Epithelial cell of alveolus of lung (primary cell): ENCODE measurements at places on chromosomes 3 and 15. TPM values are rescaled to one million over a fixed set of nuclear protein-coding genes. Genes with fewer than 3 reads are reported as not detected.

MEGF11 gene
- total RNA-seq = not detected in 2 replicates

CFAP20DC gene
- 0.64 and 2.8 TPM in 2 replicates for total RNA-seq

ZNF619 gene
- total RNA-seq = 2.2 and 14.3 TPM in 2 replicates

MESP2 gene
- 1.0 and 2.0 TPM in 2 replicates for total RNA-seq

SNTN gene
- total RNA-seq = not detected in 2 replicates

TMEM115 gene
- total RNA-seq = 59.6 and 74.7 TPM in 2 replicates

SERINC4 gene
- not detected in 2 replicates for total RNA-seq

TGM4 gene
- not detected in 2 replicates for total RNA-seq

KNG1 gene
- total RNA-seq = not detected in 2 replicates

TRH gene
- total RNA-seq = not detected in 2 replicates

SNX22 gene
- 0.40 TPM in 1 of 2 replicates, not detected in the other for total RNA-seq

FAM3D gene
- not detected in 2 replicates for total RNA-seq

GCHFR gene
- 7.7 and 11.5 TPM in 2 replicates for total RNA-seq

SI gene
- not detected in 2 replicates for total RNA-seq

PP2D1 gene
- total RNA-seq = not detected in 2 replicates

LRRIQ4 gene
- not detected in 2 replicates for total RNA-seq

ERICH6 gene
- total RNA-seq = 0.48 TPM in 1 of 2 replicates, not detected in the other

BCL2A1 gene
- 2.6 and 3.9 TPM in 2 replicates for total RNA-seq

SIDT1 gene
- total RNA-seq = 0.13 TPM in 1 of 2 replicates, not detected in the other

SLC12A1 gene
- 0.13 TPM in 1 of 2 replicates, not detected in the other for total RNA-seq

KBTBD12 gene
- total RNA-seq = not detected in 2 replicates

SLMAP gene
- 35.4 and 64.0 TPM in 2 replicates for total RNA-seq

SEMA7A gene
- 1.0 and 33.2 TPM in 2 replicates for total RNA-seq

CCNB2 gene
- total RNA-seq = 36.6 and 54.8 TPM in 2 replicates

UTS2B gene
- 0.48 and 0.65 TPM in 2 replicates for total RNA-seq

SIAH2 gene
- total RNA-seq = 15.5 and 19.9 TPM in 2 replicates

FHIT gene
- total RNA-seq = 1.3 and 9.4 TPM in 2 replicates

OSTN gene
- total RNA-seq = not detected in 2 replicates

CFAP44 gene
- total RNA-seq = 0.24 and 0.52 TPM in 2 replicates

PLSCR2 gene
- 0.72 TPM in 1 of 2 replicates, not detected in the other for total RNA-seq

RAB8B gene
- total RNA-seq = 39.0 and 44.0 TPM in 2 replicates

USF3 gene
- total RNA-seq = 8.4 and 14.2 TPM in 2 replicates

DUOXA2 gene
- under 0.01 TPM in 1 of 2 replicates, not detected in the other for total RNA-seq

RTP3 gene
- not detected in 2 replicates for total RNA-seq

CTXN2 gene
- total RNA-seq = not detected in 2 replicates

AMOTL2 gene
- 49.0 and 80.5 TPM in 2 replicates for total RNA-seq

ALG1L2 gene
- total RNA-seq = not detected in 2 replicates

RAD51 gene
- total RNA-seq = 4.2 and 11.5 TPM in 2 replicates

PLOD2 gene
- 99.2 and 187 TPM in 2 replicates for total RNA-seq

RTP1 gene
- not detected in 2 replicates for total RNA-seq

PDZRN3 gene
- 7.6 and 33.1 TPM in 2 replicates for total RNA-seq

FEZF2 gene
- not detected in 2 replicates for total RNA-seq

PYGO1 gene
- 6.2 and 10.5 TPM in 2 replicates for total RNA-seq

CCR9 gene
- total RNA-seq = not detected in 2 replicates

CCDC9B gene
- total RNA-seq = 2.3 and 3.0 TPM in 2 replicates

SPESP1 gene
- 4.4 TPM in 2 replicates for total RNA-seq

CKMT1A gene
- total RNA-seq = not detected in 2 replicates

PRR20G gene
- total RNA-seq = not detected in 2 replicates
